ENCODE measurements at places on chromosomes 6 and 20.
A peak's percentile ranks its signal among the peaks of the same experiment; 100 is the strongest.

DNA sequence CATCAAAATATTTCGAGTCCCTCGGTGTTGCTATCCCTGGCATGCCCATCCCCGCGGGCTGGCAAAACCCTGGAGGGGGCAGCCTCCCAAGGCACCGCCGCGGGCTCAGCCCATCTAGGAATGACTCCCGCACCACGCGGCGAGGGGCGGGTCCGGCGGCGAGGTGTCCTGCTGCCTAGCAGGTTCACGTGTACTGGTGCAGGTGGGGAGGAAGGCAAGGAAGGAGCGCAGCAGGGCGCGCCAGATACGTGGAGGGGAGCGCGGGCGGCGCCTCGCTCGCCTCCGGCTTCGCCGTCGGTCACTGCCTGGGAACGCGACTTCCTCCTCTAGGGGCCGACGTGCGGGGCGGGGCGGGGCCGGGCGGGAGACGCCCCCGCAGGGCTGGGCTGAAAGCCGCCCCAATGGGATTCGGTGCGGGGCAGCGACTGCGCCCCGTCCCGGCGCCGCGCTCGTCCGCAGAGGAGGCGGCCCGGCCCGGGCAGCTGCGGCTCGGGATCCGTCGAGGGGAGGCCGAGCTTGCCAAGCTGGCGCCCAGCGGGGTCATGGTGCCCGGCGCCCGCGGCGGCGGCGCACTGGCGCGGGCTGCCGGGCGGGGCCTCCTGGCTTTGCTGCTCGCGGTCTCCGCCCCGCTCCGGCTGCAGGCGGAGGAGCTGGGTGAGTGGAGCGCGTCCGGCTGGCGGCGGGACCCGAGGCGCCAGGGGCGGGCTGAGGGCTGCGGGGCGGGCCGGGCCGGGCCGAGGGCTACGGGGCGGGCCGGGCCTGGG lies at the start of gene DCBLD1:
DCBLD1 (plus strand) TSS at position 435 of the 764 bp plus-strand sequence; CDS start at position 543, 108 bp downstream.
- DNase-seq, result peak; percentile 18

DNA sequence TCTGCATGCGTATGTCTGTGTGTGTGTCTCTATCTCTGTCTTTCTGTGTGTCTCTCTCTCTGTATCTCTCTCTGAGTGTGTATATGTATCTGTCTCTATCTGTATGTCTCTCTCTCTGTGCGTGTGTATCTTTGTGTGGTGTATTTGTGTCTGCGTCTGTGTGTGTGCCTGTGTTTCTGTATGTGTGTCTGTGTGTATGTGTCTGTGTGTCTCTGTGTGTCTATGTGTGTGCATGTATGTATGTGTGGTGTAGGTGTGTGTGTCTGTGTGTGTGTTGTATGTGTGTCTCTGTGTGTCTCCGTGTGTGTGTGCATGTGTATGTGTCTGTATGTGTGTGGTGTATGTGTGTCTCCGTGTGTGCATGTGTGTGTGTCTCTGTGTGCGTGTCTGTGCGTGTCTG lies 243.0 kb upstream of the FOXQ1 start:
- DNase-seq, result no peak

DNA sequence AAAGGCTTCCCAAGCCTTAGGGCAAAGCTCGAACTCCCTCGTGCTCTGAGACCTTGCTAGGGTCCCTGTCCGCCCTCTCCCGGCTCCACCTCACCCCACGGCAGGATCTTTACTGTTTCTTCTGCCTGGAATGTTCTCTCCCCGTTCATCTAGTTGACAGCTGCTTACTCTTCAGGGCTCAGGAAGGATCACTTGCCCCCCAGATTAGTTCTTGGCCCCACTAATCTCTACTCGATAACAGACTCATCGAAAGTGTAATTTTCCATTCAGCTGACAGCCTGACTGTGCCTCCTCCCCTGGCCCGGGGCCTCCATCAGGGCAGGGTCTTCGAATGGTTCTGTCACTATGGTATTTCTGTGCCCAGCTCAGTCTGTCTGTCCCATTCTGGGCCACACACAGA lies 3.1 kb downstream of the MAP1LC3A start:
- DNase-seq, result no peak

DNA sequence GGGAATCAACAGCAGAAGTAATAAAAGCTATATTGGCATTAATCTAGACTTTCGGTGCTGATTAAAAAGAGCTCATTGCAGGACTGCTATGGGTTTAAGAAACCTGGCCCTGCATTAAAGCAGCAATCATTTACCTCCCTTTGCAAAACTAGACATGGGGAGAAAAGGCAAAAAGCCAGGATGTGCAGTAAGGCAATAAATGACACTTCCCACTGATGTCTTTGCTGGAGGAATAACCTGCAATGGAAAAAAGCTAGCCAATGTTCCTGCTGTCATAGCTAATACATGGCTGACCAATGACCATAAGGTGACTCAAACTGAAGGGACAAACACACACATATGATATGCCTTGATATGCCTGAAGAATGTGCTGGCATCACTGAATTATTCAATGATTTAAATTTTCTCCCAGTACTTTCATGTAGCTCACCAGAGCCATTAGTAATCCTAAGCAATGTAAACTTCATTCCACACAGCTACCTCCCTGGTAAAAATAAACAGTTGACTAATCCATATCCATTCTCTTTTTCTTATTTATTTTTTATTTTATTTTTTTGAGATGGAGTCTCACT lies 8.7 kb downstream of the DNAAF9 start:
- no peak for DNase-seq

DNA sequence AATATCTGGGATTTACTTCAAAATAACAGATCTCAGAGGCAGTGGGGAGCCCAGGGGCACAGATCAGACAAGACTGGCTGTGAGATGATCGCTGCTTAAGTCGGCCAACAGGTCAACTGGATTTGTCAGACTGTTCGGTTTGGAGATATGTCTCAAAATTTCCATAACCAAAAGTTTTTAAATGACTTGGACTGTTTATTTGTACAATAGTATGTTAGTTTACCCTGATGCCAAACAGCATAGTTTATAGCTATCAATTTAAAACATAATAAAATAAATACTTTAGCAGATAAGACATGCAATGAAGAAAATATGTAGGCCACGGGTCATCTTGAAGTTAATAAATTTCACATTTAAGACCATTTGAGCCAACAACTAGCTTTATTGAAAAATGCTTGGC lies 126.7 kb downstream of the IRF4 start:
- DNase-seq, result no peak

DNA sequence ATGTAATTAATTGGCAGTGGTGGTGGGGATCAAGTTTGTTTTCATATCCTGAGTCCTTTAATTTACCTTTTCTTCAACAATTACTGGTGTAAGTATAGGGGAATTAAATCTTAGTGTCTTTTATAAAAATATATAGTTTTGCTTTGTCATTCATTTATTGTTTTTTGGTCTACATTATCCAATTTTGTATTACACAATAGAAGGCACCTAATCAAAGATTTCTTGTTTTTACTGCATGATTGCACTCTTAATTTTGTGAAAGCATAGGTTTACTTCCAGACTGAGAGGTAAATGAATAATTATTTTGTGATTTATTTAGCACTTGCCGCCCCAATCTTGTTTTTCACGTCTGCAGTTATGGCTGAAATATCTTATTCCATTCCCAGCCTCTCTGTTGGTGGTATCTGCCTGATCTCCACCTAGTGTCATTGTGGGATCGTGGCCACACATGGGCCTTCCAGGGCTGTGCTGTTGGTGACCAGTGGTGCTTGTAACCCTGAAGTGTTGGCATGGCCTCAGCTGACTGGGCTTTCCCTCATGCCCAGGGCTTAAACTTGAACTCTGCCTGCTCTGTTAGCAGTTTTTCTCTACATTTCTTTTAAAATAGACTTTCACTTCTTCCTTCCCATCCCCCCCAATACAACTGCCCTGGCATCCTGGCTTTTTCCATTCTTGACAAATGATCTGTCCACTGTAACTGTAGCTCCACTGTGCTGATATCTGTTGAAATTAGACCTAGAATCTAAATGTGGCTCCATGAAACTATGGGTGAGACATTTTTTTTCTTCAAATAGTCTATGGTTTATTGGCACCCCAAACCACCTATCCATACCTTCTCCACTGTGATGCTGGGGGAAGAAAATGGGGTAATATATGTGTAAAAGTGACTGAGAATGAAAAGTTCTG lies 24.8 kb downstream of the E2F3 start:
- no peak for DNase-seq

DNA sequence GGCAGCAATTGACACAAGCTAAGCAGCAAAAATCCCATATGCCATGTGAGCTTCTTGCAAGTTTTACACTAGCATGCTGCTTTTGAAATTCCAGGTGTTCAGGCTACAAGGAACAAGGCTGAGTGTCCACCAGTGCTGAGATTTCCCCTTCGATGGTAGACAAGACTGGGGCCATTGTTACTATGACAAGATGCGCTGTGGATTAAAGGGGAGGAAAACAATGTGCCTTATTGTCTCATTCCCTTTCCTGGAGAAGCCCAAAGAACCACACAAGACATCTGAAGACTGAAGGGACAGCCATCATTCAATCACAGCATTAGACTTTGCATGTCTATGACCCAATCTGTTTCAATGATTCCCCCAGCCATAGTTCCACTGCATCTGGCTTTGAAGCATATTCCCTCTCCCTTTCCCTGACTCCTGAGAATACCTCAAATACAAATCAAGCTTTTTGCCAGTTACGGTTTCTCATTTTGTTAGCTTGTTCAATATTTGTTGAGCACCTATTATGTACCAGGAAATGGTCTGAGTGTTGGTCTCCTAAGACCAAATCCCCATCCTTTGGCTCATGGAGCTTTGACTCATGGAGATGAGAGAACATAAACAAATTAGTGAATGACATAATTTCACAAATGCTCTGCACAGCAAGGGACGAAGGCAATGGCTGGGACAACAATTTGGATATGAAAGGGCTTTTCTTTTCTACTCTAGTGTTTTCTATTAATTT lies 23.4 kb upstream of the SCGN start:
- no peak for DNase-seq

GRCh38 chr6:17865243-17865642 lies 122.2 kb downstream of the KIF13A start:
- DNase-seq, result no peak

- no peak for DNase-seq
Measured at GRCh38 chr20:33843854-33844253, 32.7 kb downstream of the CHMP4B start.

DNA sequence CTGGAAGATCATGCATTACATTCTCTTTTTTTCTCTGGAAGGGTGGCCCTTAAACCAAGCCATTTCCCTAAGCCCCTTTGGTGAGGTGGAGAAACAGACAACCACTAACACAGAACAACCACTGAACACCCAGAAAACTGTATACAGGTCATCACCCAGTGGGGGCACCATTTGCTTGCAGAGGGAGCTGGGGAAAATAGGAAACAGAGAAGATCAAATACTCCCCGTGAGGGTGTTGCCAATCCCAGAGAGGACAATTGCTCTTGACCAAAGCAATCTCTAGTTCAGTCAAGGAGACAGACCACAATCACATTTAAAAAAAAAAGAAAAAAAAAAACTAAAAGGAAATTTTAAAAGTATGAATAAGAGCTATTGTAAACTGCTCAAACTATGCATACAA lies 865 bp upstream of the DAAM2 start:
- DNase-seq, result no peak

- no peak for DNase-seq
Measured at GRCh38 chr20:34541264-34541901, 17.1 kb upstream of the MAP1LC3A start.

DNA sequence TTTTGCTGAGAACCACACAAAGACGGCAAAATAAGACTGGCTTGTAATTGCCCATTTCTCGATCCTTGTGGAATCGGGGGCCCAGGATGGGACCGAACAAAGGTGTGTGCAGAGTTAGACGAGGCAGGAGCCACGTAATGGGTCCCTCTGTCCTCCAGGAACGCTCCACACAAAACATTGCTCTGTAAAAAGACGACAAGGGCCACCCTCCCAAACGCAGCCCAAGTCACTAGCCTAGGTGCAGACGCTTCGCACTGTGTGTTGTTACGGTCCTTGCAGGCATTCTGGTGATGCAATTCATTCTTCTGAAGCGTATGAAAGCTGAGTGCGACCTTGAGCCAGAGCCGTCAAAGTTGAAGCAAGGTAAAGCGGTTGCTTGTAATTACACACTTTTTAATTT lies 363.4 kb downstream of the TAF4 start:
- DNase-seq, result no peak

DNA sequence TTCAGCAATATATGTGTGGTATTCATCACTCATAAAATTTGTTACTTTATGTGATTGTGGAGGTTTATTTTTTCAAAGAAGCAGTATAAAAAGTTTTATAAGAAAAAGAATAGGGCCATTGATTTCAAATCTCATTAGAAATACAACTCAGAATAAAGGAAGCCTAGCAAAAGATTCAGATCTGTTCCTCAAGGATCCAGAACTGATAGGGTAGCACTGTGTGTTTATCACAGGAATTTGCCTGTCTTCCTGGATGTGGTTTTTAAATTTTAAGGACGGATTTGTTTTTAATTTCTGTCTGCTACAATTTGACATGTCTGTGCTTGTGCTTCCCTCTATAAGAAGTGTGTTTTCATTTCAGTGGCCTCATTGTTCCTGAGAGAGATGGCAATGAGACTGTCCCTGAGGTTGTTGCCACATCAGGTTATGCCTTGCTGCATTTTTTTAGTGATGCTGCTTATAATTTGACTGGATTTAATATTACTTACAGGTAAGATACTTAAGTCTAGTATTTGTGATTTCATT lies 74.6 kb downstream of the ATRN start:
- DNase-seq, result no peak

DNA sequence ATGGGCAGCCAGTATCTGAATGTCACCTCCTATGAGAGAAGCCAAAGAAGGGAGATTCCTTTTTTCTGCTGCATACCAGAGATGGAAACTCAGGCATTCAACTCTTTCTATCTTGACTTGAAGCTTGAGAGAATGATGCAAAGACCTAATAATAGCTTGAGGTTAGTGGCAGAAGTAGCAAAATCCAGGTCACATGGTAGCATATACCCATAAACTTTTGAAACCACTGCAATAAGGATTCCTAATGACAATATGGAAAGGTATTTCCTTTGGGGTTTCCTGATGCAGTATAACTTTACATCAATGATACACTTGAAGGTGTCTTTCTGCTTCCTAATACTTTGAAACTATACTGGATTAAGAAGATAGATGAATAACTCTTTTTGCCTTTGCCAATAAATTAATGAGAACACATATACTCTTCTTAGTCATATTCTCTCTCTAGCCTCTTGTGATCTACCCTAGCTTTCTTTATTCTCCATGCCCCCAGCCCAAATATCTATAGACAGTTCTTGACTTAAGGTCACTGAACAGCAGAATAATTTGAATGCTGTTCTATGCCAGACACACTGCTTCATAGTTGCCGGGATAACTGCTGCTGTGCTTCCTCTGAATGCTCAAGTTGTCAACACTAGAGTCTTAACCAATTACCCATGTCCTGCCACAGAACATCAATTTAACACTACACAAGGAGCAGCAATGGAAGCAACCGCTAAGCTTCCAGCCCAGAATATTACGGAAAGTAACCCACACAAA lies 155.5 kb upstream of the SIM1 start:
- no peak for DNase-seq

DNA sequence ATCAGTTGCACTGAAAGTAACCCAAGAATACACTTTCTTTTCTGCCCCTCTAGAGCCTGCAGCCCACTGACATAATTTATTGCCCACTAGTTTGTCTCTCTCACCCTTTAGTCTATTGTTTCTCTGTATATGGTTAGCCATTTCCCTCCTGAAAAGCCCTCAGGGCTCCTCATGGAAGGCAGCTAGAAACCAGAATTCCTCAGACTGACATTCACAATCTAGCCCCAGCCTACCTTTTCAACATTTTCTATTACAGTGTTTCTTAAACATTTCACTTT lies 21.4 kb upstream of the PAQR8 start:
- no peak for DNase-seq

- no peak for DNase-seq
Measured at GRCh38 chr6:3285049-3285639, 26.4 kb downstream of the PSMG4 start.

- no peak for DNase-seq
Measured at GRCh38 chr6:132052096-132052495, 100.9 kb upstream of the CCN2 start.

- DNase-seq, result no peak
Measured at GRCh38 chr6:44087623-44088022, 39.6 kb downstream of the MRPL14 start.

Measured in T-cell (primary cell).